ENCODE measurements at places on chromosomes 7 and 10. TPM values are rescaled to one million over a fixed set of nuclear protein-coding genes. Genes with fewer than 3 reads are reported as not detected.

AMZ1 gene
- not detected for total RNA-seq

MALRD1 gene
- not detected for total RNA-seq

CYP3A7 gene
- not detected for total RNA-seq

RBP4 gene
- total RNA-seq, result not detected

PIK3AP1 gene
- total RNA-seq, result not detected

SPDYE16 gene
- total RNA-seq, result not detected

MSMB gene
- total RNA-seq, result not detected

SPACDR gene
- 3.4 TPM for total RNA-seq

SNCG gene
- 77.7 TPM for total RNA-seq

Data from mammary microvascular endothelial cell (primary cell).